Inflammatory macrophage treated with lipopolysaccharide for 1 hour (primary cell): ENCODE measurements at places on chromosomes 1 and 21.

DNA sequence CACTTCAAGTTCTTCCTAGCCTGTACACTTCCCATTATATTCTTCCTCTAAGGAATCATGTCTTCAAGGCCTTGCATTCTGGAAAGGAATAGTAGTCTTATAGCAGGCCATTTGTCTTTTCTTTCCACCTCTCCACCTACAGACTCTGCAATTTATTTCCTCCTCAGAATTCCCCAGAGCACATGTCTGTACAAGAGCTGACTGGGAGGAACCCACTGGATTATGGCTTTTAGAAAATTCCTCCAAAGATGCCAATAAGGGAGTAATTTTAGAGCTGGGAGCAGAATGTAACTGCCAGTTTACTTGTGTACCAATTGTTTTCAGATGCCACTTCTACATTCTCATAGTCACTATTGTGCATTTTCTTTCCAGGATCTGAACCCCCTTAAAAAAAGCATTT, 3.4 kb upstream of the PSMG1 start:
- DNase-seq, result peak; percentile 36

GRCh38 chr1:88462488-88463261, 221.4 kb upstream of the PKN2 start:
- no peak for DNase-seq

DNA sequence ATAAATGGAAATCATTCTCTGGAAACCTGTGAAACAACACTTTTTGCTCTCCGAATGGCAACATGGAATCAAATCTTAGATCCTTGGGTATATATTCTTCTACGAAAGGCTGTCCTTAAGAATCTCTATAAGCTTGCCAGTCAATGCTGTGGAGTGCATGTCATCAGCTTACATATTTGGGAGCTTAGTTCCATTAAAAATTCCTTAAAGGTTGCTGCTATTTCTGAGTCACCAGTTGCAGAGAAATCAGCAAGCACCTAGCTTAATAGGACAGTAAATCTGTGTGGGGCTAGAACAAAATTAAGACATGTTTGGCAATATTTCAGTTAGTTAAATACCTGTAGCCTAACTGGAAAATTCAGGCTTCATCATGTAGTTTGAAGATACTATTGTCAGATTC, 45.7 kb downstream of the PTGFR start:
- DNase-seq, result no peak

- no peak for DNase-seq
Measured at GRCh38 chr1:161032409-161032808, 6.4 kb downstream of the TSTD1 start.

- no peak for DNase-seq
Measured at GRCh38 chr1:1926886-1927660, 8.0 kb upstream of the TMEM52 start.

DNA sequence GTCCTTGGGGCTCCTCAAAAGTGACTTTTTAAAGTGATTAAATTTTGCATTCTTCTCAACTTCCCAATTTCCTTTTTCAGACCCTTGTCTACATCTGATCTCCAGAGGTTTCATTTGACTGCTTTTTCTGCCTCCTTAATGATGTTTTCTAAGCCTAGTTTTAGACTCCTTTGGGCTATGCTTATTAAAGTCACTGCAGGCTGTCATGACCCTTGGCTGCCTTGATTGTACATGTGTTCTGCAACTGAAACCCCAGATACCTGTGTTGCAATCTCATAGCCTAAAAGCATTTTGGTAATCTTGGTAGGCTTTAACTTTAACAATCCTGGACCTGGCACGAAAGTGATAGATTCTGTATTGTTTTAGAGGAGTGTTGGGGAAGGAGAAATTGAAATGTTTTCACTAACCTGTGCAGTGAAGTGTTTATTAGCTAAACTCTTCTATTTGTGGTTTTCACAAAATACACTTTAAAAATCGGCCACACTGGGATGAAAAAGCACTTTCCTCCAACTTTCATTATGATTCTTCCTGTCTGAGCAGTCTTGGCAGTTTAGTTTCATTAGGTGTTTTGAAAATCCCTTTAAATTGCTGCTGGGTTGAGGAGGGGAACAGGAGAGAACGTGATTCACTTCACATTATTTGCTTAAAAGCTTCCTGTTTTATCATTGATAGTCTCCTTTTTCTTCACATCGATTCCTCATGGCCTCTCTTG, 4.9 kb downstream of the MACO1 start:
- peak; percentile 23 for DNase-seq

- DNase-seq, result no peak
Measured at GRCh38 chr1:103497404-103497803, 28.1 kb upstream of the RNPC3 start.

GRCh38 chr21:28826021-28826420, 166.7 kb downstream of the LTN1 start:
- no peak for DNase-seq

DNA sequence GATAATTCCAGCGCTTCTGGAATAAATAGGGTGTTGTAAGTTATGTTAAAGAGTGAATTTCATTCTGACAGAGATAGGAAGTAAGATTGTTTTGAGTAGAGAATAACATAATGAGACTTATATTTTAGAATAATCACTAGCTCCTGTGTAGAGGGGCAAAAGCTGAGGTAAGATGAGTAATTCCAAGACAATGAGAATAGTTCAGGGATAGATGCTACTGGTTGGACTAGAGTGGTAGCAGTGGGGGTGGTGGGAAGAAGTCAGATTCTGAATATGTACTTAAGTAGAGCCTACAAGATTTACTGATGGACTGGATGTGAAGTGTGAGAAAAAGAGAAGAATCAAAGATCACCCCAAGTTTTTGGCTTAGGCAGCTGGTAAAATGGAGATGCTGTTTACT, 23.3 kb upstream of the MOV10 start:
- DNase-seq, result no peak

GRCh38 chr1:219699870-219700269, 87.0 kb upstream of the ZC3H11B start:
- no peak for DNase-seq

DNA sequence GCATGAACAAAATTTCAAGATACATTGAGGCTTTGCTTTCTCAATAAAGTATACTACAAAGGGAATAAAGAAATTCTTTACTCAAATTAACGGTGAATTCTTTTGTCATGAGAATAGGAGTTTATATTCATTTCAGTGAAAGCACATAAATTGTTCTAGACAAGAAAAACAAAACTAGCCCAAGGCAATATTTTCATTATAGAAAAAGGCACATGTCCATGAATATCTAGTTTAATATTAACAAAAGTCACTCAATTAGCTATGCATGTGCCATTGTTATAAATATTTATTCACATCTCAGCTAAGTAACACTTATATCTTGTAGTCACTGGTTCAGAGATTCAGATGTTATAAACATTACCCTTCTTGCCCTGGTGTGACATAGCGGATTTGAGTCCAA, 369.3 kb downstream of the GPATCH2 start:
- DNase-seq, result no peak

- no peak for DNase-seq
Measured at GRCh38 chr1:58570817-58571216, 6.2 kb downstream of the TACSTD2 start.

GRCh38 chr1:19074361-19074901, 118.0 kb upstream of the IFFO2 start:
- no peak for DNase-seq

- DNase-seq, result peak; percentile 24
Measured at GRCh38 chr1:199399996-199400724, 627.4 kb upstream of the NR5A2 start.

DNA sequence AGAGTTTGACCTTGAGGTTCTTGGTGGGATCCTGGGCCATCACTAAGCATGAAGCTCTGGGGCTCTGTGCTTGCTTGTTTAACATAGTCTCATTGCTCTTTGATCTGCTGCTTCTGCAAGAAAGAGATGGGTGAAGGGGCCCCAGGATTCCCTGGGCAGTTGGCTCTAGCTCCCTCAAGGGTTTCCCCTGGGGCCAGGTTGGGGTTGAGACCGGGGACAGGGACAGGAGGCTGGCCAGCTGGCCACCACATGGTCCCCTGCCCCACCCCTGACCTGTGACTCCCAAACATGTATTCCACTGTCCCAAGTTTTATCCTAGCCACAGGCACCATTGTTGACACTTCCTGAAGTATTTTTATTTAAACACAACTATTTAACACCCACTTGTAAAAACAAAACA, 69.5 kb downstream of the FHAD1 start:
- DNase-seq, result no peak

DNA sequence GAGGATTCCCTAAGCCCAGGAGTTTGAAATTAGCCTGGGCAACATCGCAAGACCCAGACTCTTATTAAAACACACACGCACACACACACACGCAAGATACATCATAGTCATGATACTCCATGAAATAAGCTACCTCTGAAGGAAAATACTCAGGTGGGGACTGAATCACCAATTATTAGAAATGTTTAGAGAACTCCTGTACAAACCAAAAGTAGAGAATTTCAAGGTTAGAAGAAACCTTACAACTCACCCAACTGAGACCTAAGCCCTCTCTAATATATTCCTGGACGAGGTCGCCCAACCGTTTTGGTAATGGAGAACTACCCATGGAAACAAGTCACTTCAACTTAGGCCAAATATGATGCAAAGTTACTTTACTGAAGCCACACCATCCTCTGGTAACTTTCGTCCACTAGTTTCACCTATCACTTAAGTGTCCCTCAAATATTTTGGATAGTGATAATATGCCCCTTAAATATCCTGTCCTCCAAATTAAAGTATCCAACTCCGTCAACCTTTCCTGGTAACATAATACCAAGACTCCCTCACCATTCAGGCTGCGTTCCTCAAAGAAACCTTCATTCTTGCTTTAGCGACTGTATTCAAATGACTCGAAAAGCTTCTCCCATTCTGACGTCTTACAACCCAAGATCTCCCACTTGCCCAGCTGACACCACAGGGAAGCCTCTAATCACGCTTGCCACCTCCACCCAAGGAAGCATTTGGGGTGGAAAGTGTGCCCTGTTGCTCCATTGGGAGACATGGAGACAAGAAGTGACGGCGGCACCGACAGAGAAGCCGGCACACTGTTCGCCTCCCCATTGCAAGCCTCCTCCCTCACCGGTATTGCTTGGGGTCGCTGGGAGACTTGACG, 856 bp downstream of the NRDC start:
- DNase-seq, result peak; percentile 79

DNA sequence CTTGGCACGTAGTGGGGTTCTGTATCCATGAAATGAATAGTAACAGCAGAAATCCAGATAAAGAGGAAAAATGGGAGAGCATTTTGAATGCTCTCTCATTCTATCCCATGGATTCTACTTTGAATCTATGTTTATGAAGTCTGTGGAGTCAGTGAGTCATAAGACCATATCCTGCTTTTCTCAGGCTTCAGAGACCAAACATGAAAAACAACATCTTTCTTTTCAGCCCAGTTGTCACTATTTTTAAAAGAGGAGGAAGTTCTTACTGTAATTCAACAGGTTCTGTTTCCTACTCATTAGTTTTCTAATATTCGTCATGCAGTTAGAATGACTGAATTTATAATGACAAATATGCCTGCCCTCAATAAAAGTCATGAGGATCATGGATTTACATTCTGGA, 39.4 kb upstream of the CD55 start:
- peak; percentile 8 for DNase-seq

GRCh38 chr21:36208326-36209013, 51.8 kb downstream of the DOP1B start:
- no peak for DNase-seq

GRCh38 chr1:23913212-23913880, at the start of gene CNR2:
CNR2 (minus strand) TSS chr1:23913362; CDS start chr1:23875617, 37,745 bp downstream.
- no peak for DNase-seq

DNA sequence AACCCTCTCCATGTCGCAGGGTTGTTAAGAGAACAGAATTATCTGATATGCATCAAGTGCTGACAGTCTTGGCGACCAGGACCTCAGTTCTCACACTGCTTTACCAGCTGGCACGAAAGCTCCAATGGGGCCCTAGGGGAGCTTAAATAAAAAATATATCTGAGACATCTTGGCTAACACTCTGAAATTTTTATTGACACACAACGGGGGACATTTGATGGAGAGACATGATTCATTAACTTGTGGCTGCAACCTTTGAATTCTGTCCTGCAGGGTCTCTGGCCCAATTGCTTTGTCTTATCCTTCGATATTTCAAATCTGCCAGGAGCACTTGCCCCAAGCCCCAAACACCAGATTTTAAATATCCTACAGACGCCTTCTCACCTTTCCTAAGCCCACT, 567.0 kb downstream of the AJAP1 start:
- DNase-seq, result no peak

GRCh38 chr1:28735961-28736449, 735 bp upstream of the YTHDF2 start:
- DNase-seq, result no peak

DNA sequence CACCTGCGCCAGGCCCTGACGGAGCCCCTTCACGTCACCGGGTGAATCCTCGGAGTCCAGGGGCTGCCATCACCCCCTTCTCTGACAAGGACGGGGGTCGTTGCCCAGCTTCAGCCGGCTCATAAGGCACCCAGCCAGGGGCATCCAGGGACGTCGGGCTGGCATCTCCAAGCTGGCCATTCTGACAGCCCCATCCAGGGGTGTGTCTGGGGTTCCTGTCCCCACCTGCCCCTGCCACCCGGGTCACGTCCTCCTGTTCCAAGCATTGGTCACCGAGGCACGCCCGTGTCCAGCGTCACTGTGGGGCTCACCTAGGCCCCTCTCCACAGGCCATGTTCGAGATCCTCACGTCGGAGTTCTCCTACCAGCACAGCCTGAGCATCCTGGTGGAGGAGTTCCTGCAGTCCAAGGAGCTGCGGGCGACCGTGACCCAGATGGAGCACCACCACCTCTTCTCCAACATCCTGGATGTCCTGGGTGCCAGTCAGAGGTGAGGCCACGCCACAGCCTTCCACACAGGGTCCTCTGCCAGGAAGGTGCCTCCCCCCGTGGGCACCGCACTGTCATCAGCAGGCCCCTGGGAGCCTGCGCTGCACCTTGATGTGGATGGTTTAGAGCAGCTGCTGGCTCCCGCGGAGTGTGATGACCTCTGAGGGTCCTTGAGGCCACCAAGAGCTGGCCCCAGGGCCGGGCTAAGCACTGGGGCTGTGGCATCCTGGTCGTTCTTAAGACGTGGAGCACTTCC, 14.8 kb downstream of the ARHGEF16 start:
- DNase-seq, result no peak

DNA sequence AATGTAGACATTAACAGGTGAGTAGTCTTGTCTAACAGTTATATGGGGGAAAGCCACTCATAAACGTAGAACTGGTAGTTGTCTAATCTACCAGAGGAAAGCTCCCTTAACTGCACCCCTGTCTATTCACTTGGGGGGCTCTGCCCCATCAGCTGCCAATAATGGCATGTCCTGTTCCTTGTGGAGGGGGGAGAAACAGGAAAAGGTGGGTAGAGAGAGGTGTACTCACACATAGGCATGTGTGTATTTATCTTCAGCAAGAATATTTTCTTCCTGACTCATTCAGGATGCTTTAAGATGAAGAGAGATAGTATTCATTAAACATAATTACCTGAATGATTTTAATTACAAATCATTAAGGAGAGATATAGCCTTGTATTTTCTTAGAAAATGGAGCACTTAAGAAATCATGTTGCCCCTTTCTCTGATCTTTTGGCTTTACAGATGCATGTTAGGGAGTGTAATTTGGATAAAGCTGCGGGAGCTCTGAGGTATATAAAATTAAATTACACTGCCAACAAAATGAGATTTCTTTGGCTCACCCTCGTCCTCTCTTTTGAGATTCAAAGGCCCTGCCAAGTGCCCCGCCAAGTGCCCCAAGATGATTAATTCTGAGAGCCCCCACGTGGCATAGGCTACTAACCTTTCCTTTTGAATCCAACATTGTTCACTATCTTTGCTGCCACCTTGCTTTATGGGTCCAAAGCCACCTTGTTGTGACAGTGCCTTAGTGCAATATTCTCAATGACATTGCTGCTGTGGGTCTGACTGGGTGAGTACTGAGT, 286.3 kb upstream of the LYPLAL1 start:
- no peak for DNase-seq
